ENCODE measurements at places on chromosomes 1 and 21. TPM values are rescaled to one million over a fixed set of nuclear protein-coding genes. Genes with fewer than 3 reads are reported as not detected.

DNA sequence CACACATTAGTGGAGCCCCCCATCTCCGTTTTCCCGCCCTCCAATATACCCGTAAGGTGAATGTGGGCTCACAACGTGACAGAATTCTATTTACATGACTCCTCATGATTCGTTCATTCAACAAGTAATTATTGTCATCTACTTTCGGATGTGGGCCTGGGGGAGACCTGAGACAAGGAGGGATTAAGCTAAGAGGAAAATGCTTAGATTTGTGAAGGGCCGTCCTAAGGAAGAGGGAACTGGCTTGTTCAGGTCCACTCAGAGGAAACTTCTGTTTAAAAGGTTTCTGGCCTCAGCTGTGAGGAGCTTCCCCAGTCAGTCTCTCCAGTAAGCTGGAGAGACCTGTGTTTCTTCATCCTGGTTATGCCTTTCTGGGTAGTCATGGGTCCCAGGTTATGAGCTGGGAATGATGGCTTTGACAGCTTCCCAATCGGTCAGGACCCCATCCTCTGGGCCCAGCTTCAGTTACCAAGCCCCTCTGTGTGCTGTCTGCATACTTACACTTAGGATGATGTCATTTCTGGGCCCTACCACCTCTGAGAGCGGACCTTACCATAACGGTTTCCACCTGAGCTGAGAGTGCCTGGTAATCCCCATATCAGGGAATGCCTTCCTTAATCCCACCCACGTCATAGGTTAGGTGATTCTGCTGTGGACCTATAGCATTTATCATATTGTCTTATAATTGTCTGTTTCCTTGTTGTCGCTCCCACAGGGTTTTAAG, 687 bp upstream of the ERI3 start:
- H3K4me3 ChIP-seq, result peak overlapping the region; percentile 97
- DNase-seq, result no peak
- H3K36me3 ChIP-seq, result no peaks in the 10 kb centered on the region
- H3K27me3 ChIP-seq, result no peaks in the 10 kb centered on the region

DNA sequence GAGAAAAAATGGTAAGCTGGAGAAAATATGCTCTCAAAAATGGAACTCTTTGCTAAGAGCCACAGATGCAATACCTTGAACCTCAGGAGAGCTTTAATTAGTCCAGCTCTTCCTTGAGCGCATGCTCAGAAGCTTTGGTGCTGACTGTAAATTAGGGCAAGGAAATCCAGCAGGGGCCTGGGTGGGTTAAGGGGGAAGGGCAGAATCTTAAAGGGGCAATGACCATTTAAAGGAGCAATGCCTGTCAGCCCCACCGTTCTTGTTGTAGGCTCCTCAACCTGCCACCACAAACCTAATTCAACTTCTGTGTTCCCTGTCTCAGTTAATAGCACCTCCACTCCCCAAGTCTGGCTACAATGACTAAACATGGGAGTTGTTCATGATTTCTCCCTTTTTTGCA, 6.8 kb upstream of the SLC22A15 start:
- H3K4me1 ChIP-seq, result no peaks in the 10 kb centered on the region
- DNase-seq, result no peak
- H3K4me3 ChIP-seq, result no peak overlapping the region
- H3K36me3 ChIP-seq, result no peaks in the 10 kb centered on the region
- H3K27ac ChIP-seq, result no peak overlapping the region
- no peaks in the 10 kb centered on the region for H3K27me3 ChIP-seq

RNF19B gene
- total RNA-seq, result 37.2 TPM

GPR25 gene
- not detected for total RNA-seq

GRCh38 chr1:244836135-244836521, 670 bp downstream of the COX20 start:
- peak overlapping the region; percentile 100 for H3K27ac ChIP-seq
- H3K4me1 ChIP-seq, result peaks cover 42% of the 10 kb centered on the region
- H3K4me3 ChIP-seq, result peak overlapping the region; percentile 83

DNA sequence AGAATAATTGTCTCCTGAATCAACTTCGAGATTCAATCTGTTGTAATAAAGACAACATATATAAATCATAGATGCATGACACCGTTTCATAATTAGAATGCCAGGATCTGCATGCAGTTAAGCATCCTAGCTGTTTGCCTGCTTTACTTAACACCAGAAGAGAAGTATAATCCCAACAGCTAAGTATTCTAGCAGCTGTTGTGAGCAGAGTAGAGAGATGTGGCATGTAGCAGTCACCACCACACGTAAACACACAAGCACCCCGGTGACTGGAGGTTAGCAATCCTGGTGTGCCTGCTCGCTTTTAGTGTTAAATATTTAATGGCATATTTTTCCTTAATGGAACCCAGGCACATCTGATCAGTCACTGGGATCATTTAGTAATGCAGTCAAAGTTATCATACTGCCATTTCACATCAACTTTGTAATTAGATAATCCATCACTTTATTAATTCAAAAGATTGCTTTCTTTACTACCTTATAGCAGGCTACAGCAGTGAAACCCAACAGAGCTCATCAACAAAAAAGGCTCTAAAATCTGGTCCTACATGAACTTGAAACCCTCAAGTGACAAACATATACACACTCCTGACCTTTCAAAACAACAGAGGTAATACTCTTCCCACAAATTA, 187.9 kb downstream of the SMYD3 start:
- no peaks in the 10 kb centered on the region for H3K36me3 ChIP-seq
- DNase-seq, result no peak
- no peak overlapping the region for H3K27ac ChIP-seq
- no peaks in the 10 kb centered on the region for H3K27me3 ChIP-seq
- H3K4me3 ChIP-seq, result no peak overlapping the region

GRCh38 chr1:33670567-33670966, 193.3 kb upstream of the HMGB4 start:
- H3K36me3 ChIP-seq, result no peaks in the 10 kb centered on the region
- no peaks in the 10 kb centered on the region for H3K27me3 ChIP-seq
- no peak overlapping the region for H3K4me3 ChIP-seq
- H3K27ac ChIP-seq, result no peak overlapping the region
- no peaks in the 10 kb centered on the region for H3K4me1 ChIP-seq
- no peak for DNase-seq

- H3K27ac ChIP-seq, result no peak overlapping the region
- no peaks in the 10 kb centered on the region for H3K27me3 ChIP-seq
- no peaks in the 10 kb centered on the region for H3K36me3 ChIP-seq
- H3K4me3 ChIP-seq, result no peak overlapping the region
- H3K4me1 ChIP-seq, result peaks cover 69% of the 10 kb centered on the region
- DNase-seq, result no peak
These were observed 17.5 kb downstream of the BACH1 start for GRCh38 chr21:29316029-29316742.

NUAK2 gene
- total RNA-seq, result 1.5 TPM

Data from thoracic aorta (tissue), 2 donors.